NCI-H1436 treated with DMSO at 0.1 percent for 48 hours (cell line): ENCODE measurements at places on chromosomes 3 and 15.

- no peak for DNase-seq
These were observed 49.7 kb downstream of the SEMA5B start for GRCh38 chr3:122977746-122978466.

DNA sequence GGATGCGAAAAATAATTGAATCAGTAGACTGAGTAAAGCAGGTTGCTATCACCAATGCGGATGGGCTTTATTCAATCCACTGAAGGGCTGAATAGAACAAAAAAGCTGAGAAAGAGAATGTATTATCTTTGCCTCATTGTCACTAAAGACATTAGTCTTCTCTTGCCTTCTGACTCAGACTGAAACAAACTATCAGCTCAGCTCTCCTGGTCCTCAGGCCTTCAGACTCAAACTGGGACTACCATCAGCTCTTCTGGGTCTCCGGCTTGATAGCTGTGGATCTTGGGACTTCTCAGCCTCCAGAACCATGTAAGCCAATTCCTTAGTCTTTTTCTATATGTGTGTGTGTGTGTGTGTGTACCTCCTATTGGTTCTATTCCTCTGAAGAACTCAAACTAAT is 12.6 kb downstream of the IFT57 start:
- no peak for DNase-seq

- DNase-seq: no peak
These were observed 282.8 kb downstream of the CTNNB1 start for GRCh38 chr3:41482134-41482533.

GRCh38 chr15:41429003-41429890 is 12.4 kb downstream of the RTF1 start:
- DNase-seq: no peak

DNA sequence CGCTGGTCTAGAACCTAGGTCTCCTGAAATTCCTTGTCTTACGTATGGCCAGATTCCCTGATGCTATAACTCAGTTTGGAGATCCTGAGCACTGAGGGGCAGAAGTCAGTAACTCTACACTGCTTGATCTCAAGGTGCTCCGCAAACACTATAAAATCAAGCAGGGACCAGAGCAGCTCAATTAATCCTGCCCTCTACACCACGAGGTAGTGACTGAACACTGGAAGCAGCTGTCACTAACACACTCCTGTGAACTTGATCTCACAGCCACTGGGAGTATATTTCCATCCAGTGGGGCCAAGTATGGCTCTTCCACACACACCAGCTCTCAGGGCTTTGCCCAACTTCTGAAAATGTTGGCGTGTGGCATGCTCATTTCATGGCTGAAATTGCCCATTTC is 51.0 kb downstream of the EDEM1 start:
- DNase-seq: no peak

DNA sequence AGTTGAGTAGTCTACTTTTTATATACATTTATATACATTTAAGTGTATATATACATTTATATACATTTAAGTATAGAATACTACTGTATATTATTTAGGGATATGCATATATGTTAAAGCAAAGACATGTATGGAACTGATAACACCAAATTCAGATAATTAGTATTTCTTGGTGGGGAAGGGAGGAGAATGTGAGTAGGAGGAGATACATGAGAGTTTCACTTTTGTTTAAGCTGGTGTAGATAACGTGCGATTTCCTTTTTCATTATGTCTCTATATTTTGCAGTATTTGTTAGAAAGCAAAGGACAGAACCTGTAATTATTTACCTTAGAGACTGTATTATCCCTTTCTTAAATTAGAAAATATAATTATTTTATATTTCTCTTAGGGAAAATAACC is 16.6 kb upstream of the NIT2 start:
- no peak for DNase-seq

GRCh38 chr3:114400371-114400770 is 106.5 kb downstream of the TIGIT start:
- DNase-seq: no peak

DNA sequence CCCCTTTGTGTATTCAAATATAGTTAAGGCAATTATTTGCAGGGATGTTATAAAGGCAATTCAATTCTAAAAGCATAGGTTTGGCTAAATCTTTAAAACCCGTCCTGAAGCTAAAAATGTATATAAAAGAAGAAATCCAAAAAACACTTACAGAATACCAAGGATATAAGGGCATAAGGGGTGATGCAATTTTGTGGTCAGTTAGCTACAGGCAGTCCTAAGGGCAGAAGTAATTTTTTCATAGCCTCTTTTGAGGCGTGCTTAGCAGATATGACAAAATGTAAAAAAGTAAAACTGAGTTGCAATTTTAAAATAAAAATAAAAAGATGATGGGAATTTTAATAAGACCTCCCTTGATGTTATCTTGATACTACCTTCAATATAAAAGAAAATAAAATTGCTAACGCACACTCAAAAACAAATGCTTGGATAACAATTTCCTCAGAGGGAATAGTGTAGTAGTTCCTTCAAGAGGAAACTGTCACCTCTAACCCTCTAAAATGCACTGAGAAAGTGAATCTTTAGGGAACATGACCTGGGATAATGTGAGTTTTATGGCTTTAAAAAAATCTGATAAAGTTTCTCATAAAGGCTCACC is 104.2 kb downstream of the MYH15 start:
- DNase-seq: no peak

DNA sequence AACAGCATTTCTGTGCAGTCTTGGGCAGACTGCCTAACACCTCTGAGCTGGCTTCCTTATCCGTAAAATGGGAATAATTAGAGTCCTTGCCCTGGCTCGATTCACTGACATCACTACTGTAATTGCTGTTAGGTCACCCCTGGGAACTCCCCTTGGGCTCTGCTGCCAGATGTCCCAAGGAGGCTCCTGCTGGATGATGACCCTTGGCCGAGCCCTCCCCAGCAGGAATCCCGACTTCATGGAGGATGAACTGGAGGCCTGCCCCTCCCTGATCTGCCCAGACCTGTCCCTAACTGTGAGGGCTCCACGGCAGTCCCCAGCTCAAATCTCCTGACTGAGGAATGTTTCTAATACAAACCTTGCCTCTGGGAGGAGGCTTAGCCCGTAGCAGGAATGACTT is 18.0 kb downstream of the ESYT3 start:
- no peak for DNase-seq

- DNase-seq: no peak
These were observed 396.5 kb upstream of the GBE1 start for GRCh38 chr3:82157952-82158351.
